ENCODE measurements at places on chromosomes 5 and 9.

DNA sequence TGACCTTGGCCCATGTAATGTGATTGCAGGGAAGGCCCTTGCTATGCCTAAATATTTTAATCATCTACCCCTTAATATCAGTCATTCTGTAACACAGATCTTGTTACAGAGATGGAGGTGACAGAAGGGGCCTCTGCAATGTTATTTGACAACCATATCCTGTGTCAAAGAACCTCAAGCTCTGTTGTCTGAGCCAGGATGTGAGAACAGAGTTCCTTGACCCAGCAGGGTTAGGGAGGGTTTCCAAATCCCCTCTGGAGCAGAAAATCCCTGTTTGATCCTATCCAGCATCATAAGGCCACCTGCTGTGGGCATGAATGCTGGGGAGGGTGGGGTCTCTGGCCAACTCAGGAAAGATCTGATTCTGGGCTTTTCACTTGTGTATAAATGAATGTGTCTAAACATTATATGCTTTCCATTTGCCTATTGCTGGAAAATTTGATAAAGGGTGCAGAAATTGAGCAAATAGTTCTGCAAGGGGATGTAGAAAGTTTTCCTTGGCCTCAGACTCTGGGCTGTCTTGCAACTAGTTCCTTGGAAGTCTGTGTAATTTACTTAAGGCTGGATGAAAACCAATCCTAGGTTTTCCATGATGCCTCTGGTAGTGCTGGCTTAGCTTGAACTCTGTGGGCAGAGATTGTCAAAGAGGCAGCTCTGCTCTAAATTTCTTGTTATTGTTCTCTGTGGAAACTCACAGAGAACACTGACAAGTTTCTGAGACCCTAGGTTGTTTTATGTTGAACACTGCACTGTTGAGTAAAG lies 71.0 kb downstream of the PGM5 start:
- no peak for DNase-seq

- no peak for DNase-seq
These were observed 668.1 kb upstream of the WWC1 start for GRCh38 chr5:167623354-167623753.

- no peak for DNase-seq
These were observed 288.5 kb upstream of the TUT7 start for GRCh38 chr9:86642721-86643120.

DNA sequence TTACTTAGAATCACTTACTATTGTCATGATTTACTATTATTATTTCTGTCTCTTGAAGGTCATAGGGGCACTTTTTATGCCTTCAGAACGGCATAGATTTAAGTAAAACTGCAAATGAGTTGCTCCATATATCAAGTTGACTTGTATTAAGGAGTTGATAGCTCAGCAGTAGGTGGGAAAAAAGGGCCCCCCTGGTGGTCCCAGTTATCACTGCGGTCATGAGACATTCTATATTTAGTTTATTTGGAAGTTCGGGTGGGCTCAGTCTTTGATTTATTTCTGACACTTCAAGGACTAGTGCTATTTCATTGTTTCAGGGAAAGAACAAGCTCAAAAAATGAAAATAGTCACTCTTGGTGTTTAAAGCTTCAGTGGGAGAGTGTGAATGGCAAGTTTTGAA lies 159.3 kb downstream of the SLC24A2 start:
- no peak for DNase-seq

DNA sequence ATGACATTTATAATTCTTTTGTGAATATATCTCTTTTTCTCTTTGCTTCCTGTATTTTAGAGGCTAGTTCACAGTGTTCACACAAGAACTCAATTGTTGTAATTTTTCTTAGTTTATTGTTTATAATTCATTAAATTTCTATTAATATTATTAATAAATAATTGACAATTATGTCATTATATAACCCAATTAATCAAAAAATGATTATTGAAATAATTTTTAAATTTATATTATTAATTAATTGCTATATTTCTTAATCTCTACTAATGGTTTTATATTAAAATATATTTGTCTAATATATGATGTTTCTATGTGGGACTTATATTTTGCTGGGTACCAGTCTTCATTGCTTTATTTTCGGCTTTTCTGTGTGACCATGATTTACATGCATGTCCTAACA lies 618.4 kb downstream of the CDH9 start:
- DNase-seq = no peak

- no peak for DNase-seq
These were observed 119.9 kb upstream of the DAP start for GRCh38 chr5:10880934-10881333.

DNA sequence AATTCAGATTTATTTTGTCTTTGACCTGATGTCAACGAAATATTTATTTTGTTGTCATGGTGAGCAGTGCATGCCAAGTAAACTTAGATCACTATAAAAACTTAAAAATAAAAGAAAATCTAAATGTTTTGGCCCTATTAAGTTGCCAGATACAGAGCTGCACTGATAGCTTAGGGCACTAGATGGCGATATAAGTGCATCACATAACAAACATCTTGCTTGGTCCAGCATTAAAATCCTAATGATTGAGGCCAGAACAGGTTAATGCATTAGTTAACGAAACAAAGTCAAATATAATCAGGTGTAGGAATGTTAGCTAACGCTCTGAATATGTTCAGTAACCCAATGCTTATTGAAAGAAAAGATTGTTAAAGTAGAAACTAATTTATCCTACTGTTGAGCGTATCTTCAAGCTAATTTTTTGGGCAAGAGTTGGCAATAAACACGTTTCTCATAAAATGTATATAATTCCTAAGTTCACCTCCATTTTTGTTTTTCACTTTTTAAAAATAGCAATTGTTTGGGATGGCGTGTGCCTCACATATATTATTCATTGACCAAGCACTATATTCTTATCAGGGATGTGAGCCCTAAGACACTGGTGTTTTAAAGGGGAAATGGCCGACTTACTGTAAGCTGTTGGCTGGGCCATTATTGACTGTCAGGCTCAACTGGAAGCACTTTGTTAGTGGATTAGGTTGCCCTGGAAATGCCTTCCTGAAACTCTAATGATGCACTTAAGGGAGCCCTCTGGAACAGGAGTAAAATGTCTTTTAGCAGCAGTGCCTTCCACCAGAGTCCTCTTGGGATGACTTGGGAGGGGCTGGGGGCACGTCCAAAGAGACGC lies 33.3 kb downstream of the KCTD16 start:
- peak; percentile 33 for DNase-seq

DNA sequence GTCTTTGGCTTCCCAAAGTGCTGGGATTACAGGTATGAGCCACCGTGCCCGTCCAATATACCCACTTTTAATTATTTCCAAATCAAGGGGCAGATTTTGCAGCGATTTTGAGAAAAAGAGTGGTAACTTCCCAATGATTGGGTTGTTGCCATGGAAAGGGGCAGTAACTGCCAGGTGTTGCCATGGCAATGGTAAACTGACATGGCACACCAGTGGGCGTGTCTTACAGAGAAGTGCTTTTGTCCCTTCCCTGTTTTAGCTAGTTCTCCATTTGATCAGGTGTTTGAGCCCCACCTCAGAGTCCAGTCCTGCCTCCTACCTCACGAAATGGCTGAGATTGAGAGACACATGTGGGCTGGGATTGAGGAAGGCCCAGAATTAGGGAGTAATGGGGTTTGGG lies 86.3 kb upstream of the IER5L start:
- no peak for DNase-seq

DNA sequence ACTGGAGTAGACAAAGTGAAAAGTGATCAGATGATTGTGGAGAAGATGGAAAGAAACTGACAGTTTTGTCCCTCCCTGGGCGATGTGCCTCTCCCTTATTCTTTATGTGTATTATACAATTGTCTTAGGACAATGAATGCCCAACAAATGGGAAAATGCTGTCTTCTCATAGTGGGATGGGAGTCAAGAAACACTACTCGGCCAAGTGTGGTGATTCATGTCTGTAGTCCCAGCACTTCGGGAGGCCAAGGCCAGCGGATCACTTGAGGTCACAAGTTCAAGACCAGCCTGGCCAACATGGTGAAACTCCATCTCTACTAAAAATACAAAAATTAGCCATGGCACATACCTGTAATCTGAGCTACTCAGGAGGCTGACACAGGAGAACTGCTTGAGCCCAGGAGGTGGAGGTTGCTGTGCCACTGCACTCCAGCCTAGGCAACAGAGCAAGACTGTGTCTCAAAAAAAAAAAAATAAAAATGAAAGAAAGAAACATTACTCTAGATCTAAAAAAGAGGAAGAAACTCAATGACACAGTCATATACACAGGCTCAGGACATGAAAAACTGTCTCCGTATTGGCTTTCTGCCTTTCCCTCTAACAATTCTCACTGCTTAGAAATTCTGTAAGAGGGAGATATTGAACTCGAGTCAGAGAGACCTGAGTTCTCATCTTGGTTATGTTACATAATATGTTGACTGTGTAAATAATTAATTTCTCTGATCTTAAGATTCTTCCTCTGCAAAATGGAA lies 67.9 kb upstream of the TARS1 start:
- DNase-seq = no peak
